ENCODE measurements at places on chromosomes 12 and 14. TPM values are rescaled to one million over a fixed set of nuclear protein-coding genes. Genes with fewer than 3 reads are reported as not detected.

DAO gene
- not detected for polyA plus RNA-seq

NKX2-8 gene
- not detected for polyA plus RNA-seq

C12orf56 gene
- 0.19 TPM for polyA plus RNA-seq

ABCD2 gene
- 0.05 TPM for polyA plus RNA-seq

TIGAR gene
- polyA plus RNA-seq: 2.3 TPM

LLPH gene
- 3.8 TPM for polyA plus RNA-seq

PPP2R5E gene
- 3.6 TPM for polyA plus RNA-seq

GARIN6 gene
- polyA plus RNA-seq: not detected

HSPA2 gene
- 5.3 TPM for polyA plus RNA-seq

TSPAN19 gene
- 0.57 TPM for polyA plus RNA-seq

DPF3 gene
- 0.46 TPM for polyA plus RNA-seq

ARHGAP9 gene
- 6.5 TPM for polyA plus RNA-seq

EGLN3 gene
- 1.9 TPM for polyA plus RNA-seq

Measured in pancreas (tissue), 10 donors.